ENCODE measurements at places on chromosomes 6 and 20.

- DNase-seq, result no peak
These were observed 8.4 kb upstream of the ZBTB24 start for GRCh38 chr6:109491207-109491938.

DNA sequence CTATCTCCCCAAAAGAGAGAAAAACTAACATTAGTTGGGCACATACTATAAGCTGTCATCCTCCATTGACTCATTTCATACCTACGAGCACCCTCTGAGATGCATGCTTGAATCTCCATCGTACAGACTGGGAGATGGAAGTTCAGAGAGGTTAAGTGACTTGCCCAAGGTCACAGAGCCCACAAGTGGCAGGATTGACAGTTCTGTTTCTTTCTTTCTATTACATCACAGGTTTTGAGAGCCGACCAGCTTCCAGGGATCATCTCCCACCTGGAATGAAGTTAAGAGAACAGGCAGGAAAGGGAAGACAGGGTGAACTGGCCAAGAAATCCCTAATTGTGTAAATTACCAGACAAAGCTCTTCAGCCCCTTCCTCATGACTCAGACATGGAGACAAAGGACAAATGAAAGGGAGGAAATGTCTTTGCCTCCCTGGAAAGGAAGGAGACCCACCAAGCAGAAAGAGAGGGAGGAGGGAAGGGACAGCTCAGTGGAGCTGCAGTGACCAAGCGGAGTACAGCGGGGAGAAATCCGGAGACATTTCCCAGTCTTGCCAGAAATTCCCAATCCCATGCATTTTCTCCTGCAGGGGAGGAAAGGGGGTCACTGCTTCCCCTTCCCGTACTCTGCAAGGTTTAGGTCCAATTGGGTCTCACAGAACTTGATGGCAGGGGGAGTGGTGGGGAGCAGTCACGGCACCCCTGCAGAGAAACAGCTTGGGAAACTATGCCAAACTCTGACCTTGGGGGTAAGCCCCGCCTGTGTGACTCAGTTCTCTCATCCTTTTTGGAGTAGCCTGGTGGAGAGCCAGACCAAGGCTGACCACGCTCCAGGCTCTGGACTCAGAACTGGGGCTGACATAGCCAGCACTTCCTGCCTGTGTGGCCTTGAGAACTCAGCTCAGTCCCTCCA, 154.3 kb downstream of the ANKRD60 start:
- DNase-seq, result no peak

DNA sequence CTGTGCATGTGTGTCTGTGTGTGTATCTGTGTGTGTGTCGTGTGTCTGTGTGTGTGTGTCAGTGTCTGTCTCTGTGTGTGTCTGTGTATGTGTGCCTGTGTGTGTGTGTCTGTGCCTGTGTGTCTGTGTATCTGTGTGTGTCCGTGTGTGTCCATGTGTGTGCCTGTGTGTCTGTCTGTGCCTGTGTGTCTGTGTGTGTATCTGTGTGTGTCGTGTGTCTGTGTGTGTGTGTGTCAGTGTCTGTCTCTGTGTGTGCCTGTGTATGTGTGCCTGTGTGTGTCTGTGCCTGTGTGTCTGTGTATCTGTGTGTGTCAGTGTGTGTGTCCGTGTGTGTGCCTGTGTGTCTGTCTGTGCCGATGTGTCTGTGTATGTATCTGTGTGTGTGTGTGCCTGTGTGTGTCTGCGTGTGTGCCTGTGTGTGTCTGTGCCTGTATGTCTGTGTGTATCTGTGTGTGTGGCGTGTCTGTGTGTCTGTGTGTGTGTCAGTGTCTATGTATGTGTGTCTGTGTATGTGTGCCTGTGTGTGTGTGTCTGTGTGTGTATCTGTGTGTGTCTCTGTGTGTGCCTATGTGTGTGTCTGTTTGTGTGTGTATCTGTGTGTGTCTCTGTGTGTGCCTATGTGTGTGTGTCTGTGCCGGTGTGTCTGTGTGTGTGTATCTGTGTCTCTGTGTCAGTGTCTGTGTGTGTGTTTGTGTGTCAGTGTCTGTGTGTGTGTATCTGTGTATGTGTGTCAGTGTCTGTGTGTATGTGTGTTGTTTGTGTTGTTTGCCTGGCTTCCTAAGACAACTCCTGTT, 11.6 kb downstream of the SNPH start:
- DNase-seq, result no peak

DNA sequence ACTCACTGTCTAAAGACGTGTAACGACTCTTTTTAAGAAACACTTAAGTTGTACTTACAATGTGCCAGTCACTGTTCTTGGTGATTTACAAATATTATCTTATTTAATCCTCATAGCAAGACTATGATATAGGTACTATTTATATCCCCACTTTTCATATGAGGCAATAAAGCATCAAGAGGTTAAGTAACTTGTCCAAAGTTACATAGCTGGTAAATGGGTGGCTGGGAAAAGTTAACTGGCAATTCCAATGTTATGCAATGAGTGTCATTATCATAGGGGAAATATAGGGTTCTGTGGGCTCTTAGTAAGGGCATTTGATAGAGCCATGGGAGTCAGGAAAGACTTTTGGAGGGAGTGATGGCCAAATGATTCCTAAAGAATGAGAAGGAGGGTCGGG, 21.4 kb upstream of the RIPOR2 start:
- DNase-seq, result no peak

DNA sequence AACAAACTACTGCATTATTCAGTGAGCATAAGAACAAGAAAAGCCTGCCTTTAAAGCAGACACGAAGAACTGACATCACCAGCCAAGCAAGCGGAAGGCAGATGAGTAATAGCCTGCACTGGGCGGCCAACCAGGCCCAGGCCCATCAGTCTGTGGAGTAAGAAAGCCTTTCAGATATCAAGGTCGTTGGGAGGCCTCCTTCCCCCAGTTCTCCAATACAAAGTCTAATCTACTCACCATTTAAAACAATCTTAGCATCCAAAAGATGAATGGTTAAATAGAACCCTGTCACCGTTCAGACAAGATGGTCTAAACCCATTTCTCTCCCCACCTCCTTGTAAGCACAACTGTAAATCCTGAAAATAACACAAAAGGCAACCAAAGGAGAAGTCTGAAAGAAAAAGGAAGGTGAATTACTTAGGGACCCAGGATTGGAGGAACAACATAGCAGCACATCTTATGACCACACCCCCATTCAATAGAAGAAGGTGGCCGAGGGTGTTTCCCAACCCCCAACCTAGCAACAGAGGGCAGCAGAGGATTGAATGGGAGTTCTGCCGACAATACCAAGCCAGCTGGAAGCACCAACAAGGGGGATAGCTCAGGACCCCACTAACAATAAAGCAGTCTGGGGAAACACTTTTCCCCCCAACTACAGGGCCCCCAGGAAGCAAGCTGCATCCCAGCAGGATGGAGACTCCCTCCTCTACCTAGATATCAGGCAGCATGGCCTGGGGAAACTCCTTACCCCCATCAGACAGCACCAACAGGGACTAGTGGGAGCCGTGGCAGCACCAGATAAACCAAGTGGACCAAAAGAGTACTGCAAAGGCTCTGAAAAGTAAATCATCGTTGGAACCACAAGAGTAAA, 67.9 kb downstream of the ZHX3 start:
- no peak for DNase-seq

DNA sequence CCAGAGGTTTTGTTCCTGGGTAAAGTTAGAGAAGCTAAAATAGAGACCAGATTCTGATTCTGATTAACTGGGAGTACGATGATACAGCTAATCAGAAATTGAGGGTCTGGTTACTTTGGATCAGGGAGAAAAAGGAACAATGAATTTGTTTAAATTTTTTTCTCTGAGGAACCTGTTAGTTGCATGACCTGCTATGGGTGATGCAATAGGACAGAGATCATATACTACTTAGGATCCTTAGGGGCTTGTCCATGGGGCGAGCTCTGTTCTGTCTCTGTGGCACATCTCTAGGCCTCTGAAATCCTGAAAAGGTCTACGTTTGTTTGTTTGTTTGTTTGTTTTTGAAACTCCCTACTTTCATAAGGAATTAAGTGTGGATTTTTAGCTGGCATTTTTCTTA, 166.1 kb upstream of the LAMP5 start:
- no peak for DNase-seq

DNA sequence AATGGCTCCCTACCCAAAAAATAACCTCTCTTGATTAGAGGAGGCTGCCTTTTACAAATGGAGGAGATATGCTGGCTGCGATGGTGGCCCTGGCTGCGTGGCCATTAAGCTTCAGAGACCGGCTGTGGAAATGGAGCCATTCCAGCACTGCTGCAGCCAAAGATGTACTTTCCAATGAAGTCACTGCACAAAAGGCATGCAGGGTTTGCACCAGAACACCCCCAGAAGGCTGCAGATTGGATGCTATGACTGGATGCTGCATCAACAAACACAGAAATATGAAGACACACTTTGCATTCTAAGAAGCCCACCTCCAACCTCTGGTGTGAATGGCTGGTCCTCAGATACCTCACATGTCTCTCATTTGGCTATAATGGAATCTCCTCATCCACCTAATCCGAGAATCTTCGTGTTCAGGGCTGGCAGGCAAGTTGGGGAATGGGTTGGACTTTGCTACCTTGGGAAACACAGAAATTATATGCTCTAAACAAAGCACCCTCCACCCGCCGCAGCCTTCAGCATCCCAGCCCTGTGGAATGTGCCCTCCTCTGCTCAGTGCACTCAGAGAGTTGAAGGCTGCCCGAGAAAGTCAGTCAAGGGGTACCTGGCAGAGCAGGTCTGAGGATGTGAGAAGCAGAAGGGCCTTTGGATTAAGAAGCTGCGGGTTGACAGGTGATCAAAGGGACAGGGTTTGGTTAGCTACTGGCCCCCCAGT, 35.3 kb downstream of the APCDD1L start:
- DNase-seq, result no peak

GRCh38 chr6:66735106-66735890, 1028.3 kb upstream of the EYS start:
- no peak for DNase-seq

- DNase-seq, result no peak
These were observed 15.5 kb downstream of the ZNF831 start for GRCh38 chr20:59178983-59179595.

DNA sequence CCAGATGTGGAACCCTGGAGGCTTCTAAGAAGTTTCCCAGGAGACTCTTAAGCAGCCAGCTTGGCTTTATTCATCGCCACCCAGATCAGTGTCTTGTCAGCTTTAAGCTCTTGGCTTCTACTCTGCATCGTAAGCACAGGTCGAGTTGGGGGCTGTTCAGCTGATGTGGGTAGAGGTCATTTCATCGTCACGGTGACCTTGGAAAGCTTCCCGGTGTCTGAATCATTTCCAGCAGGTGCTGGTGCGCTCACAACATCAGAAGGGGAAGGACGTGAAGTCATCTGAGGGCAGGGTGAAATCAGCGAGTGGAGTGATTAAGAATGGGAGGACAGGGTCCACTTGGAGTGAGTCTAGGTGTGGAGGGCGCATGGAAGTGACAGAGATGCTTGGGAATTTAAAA, 112.6 kb downstream of the SASH1 start:
- no peak for DNase-seq

DNA sequence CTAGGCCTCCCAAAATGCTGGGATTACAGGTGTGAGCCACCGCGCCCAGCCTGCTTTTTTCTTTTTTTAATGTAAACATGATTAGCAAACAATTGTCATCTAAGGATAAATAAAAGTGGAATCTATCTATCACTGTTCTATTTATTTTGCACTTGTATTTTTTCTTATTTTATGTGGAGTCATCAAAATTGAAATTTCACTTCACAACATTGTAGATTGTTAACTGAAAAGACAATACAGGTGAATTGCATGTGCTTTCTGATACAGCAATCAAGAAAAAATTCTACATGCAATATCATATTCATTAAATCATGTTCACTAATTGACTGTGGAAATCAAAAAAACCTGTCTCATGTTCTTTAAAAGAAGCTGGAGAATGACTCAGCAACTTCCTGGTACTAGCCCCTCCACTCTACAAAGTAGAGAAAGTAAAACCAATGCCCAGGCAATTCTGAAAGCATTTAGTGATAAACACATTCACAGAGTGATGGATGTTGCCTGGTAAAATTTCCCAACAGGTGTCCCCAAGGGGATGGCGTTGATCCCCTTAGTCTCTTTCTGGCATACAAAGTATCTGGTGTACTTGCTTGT, 10.7 kb upstream of the RFX6 start:
- no peak for DNase-seq

DNA sequence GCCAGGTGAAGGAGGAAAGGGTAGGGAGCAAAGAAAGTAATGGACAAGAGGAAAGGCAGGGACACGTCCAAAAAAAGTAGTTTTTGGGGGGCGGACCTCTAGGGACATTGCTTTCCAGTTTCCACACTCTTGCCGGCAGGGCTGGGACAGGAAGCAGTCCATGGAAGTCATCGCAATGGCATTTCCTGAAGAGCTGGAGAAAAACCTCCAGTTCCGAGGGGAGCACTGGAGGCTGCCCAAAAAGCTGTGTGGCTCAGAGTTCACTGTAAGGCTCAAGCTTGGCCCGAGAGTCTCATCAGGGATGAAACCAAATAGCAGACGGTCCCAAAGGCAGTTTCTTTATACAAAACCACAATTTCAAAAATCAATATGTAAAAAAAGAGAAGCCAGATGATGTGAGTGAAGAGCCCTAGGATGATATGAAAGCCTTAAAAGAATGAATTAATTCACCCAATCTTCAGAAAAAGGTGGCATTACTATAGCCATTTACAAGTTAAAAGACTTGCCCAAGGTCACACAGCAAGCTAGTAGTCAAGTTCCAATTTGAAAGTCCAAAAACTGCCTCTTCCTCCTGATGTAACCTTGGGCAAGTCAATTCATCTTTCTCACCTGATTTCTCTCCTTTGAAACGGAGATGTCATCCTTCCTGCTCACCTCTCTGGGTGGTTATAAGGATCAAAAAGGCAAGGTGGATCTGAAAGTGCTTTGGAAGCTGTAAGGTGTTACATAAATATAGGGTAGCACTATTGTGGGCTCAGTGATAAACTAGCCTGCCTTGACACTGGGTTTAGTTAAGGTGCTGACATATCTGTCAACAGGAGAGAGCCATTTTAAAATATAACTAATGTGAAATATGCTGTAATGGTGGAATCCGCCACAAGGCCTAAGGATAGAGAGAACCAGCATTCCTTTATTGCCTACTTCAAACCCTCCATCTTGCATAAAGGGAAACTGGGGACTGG, 9.1 kb downstream of the BCL2L1 start:
- DNase-seq, result no peak

GRCh38 chr6:33207552-33208090, 679 bp upstream of the RING1 start:
- no peak for DNase-seq

DNA sequence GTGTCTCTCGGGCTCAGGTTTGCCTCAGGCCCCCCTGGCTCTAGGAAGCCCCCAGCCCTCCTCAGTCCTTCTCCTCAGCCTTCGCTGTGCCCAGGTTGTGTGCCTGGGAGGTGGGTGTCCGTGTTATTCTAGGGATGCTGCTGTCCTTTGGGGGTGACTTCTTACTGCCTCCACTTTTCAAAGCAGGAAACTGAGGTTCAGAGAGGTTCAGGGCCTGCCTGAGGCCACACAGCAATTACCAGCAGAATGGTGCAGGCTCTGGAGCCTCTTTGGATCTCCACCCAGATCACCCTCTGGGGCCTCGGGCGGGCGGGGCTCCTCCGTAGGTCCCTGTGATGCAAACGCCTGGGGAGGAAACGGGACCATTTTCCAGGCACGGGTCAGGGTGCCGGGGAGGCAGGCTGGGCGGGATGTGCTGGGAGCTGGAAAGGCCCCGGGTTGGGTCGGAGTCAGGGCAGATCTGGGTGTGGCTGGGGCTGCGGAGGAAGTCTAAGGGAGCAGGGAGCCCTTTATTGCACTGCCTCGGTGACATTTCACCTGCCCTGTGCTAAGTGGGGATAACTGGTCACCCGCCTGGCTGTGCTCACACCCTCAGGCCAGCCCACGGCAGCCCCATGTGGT, 23.2 kb downstream of the GATA5 start:
- no peak for DNase-seq
